ENCODE measurements at places on chromosomes 1 and 21. TPM values are rescaled to one million over a fixed set of nuclear protein-coding genes. Genes with fewer than 3 reads are reported as not detected.

- no peak for DNase-seq
Measured at GRCh38 chr1:20449735-20450311, 36.2 kb downstream of the CAMK2N1 start.

DNA sequence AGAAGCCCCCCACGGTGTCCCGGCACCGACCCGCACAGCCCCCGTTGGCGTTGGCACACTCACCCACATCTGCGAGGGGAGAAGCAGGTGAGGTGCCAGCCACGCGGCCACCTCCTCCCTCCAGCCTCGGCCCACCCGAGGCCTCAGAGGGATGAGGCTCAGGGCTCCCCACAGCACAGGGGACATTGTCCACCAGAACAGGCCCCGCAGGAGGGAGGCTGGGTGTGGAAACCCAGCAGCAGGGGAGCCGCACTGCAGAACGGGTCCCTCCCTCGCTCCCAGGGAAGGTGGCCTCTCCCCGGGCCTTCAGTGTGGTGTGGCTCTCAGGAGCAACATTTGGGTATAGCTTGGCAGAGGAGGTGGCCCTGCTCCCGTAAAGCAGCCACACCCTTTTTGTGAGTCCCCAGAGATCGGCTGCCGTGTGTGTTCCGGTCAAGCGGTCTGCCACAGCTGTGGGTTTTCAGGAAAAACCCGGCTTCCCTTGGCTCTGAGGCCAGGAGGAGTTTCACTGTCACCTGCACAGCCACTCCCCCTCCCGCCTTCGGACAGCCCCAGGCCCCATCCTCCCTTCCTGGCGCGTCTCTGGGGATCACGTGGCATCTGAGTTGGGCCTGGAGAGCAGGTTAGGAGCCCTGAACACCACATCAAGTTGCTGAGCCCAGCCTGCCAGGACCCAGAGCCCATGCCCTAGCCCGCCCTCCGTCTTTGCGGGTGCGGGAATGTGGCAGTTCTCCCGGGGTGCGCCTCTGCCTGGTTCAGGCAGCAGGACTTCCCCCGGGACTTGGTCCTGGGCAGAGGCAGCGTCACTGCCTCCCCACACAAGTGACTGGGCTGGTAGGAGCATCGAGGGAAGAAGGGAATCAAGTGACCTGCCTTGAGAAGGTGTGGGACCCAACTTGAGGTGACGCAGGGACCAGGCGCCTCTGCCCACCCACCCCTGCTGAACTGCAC lies 64.0 kb downstream of the MEGF6 start:
- DNase-seq, result no peak

DNA sequence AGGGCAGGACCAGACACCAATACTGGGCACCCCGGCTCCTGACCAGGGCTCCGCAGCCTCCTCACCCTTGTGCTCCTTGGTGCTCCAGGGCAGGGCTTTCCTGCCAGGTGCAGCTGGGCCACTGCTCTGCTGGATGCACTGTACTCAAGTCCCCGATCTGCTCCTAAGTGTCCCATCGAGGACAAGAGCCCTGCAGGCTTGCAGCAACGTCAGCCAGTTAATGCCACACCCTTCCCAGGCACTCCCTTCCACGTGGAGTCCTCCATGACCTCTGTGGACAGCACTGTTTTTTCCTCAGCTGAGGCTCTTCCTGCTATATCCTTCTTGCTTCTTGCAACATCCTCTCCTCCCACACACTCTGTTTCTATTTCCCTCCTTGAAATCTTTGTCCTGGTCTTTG lies 94.0 kb upstream of the NGF start:
- DNase-seq, result no peak

The LCE1E gene
- total RNA-seq, result not detected

GRCh38 chr1:175129182-175129581 lies 61.5 kb downstream of the TNN start:
- DNase-seq, result peak; percentile 7

DNA sequence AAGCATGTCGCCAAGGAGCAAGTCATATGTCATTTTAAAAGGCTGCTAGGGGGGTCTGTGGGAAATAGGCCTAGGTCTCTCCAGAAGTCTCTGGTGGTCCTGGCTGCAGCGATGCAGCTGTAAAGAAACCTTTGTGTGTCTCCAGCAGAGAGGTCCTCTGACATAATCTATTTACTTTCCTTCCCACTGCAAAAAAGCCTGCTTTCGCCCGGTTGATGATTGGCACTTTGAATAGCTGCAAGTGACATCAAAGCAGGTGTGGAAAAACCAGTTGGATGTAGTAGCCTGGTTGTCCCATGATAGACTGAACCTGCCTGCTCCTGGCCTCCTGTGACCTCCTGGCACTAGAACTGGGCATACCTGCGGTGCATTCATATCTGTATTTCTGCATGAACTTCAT lies 13.8 kb downstream of the RASSF5 start:
- DNase-seq, result no peak

DNA sequence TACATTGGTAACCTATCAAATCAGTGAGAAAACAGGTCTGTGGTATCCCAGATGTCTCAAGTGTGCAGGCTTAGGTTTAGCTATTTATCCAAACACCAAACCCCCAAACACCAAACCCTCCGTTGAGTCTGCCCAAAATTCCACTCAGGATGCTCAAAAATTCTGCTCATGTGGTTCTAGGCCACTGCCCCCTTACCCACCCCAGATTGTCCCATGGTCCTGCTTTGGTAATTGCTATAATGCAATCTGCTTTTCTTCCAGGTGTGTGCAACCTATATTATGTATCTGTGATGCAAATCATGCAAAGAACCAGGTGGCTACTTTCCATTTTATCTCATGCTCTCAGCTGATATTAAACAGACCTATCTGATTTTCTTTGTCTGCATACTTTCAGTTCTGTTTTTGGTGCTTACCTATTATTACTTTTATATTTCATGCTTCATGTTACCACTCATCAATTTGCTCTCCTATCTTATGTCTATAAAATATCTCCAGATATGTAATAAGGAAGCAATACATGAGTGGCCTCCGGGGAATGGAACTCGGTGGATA lies 123.7 kb downstream of the TOMM20 start:
- no peak for DNase-seq

The STYXL2 gene
- total RNA-seq, result 60.2 TPM

GRCh38 chr1:221509575-221510355 lies 232.1 kb downstream of the DUSP10 start:
- DNase-seq, result no peak

DNA sequence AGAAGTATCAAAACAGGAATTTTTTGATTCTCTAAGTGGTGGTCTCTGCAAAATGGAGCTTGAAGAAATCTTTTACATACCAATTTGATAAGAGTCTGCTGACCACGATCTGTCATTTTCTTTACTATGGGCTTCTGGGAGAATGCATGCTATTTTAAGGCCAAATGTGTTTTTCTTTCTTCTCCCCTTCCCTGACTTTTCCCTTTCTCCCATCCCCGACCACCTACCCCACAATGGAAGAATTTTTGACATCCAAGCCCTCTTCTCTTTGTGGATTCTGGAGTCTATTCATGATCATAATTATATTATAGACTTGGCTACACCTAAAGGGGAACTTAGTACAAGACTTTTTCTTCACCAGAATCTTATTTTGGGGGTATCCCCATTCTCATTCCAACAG lies 31.3 kb downstream of the CNIH4 start:
- no peak for DNase-seq

DNA sequence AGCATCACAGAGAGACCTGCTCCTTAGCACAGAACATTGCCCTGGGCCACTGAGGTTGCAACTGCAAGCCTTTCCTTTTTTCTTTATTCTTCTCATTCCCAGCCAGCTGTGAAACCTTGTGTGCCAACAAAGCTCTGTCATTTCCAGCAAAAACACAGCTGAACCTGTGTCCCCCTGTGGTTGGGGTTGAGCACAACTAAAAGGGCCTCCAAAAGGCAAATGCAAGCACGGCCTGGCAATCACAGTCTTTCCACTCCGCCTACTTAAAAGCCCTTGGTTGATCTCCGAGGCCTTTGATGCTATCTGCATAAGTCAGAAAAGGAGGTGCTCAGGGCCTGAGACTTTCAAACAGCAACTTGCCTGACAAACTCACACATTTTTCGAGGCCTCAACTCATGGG lies 32.7 kb downstream of the SUSD4 start:
- no peak for DNase-seq

GRCh38 chr1:112798292-112798691 lies 83.2 kb upstream of the PPM1J start:
- no peak for DNase-seq

The APOBEC4 gene
- total RNA-seq, result not detected

DNA sequence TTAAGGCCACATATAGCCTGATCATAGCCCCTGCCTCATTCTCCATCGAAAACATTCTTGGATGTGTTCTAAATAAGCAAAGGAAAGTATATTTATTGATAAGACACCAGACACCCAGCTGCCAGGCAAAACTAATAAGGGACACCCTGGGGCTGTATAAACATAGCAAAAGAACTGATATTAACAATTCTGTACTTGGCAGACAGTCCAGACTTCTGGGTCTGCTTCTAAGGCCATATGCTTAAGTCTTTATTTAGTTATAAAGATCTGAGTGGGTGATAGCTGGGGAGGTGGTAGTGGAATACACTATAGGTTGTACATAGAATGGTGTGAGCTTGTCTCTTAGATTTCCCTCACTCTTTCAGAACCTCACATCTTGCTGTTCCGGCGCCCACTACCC lies 3.9 kb downstream of the CKS1B start:
- no peak for DNase-seq

- peak; percentile 87 for DNase-seq
Measured at GRCh38 chr1:26035959-26036755, 9.8 kb downstream of the SLC30A2 start.

GRCh38 chr1:19437891-19438294 lies 47.4 kb downstream of the CAPZB start:
- DNase-seq, result peak; percentile 92

- DNase-seq, result no peak
Measured at GRCh38 chr1:163706915-163707314, 385.2 kb downstream of the NUF2 start.

- no peak for DNase-seq
Measured at GRCh38 chr1:192160196-192160595, 1.9 kb downstream of the RGS18 start.

DNA sequence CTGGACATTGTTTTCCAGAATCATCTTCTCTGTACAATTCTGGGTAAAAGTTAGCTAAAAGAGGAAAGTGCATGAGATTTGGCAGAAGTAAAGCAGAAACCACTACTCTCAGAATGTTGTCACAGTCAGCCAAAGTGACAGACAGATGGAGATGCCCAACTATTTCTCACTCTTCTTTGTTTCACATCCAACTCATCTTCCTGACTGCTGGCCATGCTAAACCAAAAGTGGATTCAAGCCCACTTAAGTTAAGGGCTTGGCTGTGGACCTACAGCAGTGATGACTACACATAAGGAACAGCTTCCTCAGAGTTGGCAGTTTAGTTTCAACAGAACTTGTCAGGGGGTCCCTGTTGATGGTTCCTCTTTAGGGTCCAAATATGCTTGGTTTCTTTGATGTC lies 730.2 kb downstream of the LRRIQ3 start:
- DNase-seq, result no peak

The CD46 gene
- total RNA-seq, result 85.4 TPM

The SLAMF6 gene
- 1.3 TPM for total RNA-seq

GRCh38 chr21:17428484-17428869 lies 84.4 kb upstream of the CXADR start:
- no peak for DNase-seq

- DNase-seq, result no peak
Measured at GRCh38 chr1:225911191-225912130, 12.6 kb downstream of the PYCR2 start.

GRCh38 chr21:32207406-32207716 lies 71.5 kb downstream of the MIS18A start:
- no peak for DNase-seq

DNA sequence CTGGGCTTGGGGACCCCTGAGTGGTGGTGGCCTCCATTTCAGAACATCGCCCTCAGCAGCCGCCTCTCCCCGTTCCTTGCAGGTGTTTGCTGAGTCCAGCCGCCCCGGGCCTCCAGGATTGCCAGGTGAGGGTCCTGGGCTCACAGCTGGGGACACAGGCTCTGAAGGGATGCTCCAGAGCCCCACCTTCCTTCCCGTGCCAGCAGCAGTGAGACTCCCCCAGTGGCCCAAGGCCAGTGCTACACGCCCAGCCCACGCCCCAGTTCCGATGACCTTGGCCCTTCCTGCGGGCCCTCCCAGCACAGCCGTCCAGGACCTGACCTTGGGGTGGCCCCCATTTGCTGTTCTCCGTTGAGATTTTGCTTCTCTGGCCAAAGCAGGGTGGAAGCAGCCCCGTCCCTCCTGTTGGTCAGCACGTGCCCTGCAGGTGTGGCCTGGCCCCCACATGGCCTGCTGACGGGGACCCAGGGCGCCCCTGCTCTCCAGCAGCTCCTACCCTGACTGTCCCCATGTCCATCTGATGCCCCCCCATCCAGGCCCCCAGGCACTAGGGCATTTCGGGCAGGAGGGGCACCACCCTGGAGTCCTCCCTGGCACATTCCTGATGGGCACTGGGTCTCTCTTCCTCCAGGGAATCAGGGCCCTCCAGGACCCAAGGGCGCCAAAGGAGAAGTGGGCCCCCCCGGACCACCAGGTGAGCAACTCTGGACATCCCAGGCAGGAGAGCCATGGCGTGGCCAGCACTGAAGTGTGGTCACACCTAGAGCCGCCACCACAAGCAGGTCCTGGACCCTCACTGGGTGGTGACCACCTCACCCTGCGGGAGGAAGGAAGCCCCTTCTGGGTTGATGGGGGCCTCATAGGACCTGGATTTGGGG lies 45.0 kb downstream of the SLC19A1 start:
- no peak for DNase-seq

- peak; percentile 59 for DNase-seq
Measured at GRCh38 chr1:15799928-15800835, 7.3 kb downstream of the UQCRHL start.

GRCh38 chr1:53063744-53064515 lies 1.9 kb downstream of the PODN start:
- DNase-seq, result peak; percentile 50

The TEKT2 gene
- total RNA-seq, result not detected

The BTBD19 gene
- total RNA-seq, result 1.8 TPM

The TSPEAR gene
- not detected for total RNA-seq

DNA sequence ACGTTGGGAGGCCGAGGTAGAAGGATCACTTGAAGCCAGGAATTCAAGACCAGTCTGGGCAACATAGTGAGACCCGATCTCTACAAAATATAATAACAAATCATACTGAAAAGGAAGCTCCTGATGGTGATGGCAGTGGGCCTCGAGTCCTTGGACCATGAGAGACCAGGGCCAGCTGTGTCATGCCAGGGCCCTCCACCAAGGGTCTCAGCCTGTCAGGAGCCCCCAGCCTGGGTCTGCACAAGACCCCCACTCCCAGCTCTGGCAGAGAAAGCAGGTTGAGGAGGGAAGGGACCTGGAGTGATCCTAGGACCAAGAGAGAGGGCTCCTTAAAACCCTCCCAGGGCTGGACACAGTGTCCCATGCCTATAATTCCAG lies 6.7 kb upstream of the CTRC start:
- no peak for DNase-seq

DNA sequence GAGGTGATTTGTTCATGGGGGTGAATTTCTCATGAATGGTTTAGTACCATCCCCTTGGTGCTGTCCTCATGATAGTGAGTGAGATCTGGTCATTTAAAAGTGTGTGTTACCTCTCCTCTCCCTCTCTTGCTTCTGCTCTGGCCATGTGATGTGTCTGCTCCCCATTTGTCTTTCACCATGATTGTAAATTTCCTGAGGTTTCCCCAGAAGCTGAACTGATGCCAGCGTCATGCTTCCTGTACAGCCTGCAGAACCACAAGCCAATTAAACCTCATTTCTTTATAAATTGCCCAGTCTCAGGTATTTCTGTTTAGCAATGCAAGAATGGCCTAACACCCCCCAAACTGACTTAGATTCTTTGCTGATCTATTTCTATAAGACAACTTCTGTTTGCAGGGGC lies 249.4 kb upstream of the B3GALT2 start:
- no peak for DNase-seq

The SLC30A7 gene
- total RNA-seq, result 8.1 TPM

Data from right atrium auricular region (tissue), 2 donors.